Vagina (tissue), 2 donors: ENCODE measurements at places on chromosomes 5 and 9.

GRCh38 chr9:15352306-15352705 is 45.3 kb upstream of the TTC39B start:
- H3K27ac ChIP-seq = no peak overlapping the region
- no peak overlapping the region for H3K4me3 ChIP-seq
- H3K27me3 ChIP-seq = no peaks in the 10 kb centered on the region
- no peaks in the 10 kb centered on the region for H3K36me3 ChIP-seq
- DNase-seq = no peak

DNA sequence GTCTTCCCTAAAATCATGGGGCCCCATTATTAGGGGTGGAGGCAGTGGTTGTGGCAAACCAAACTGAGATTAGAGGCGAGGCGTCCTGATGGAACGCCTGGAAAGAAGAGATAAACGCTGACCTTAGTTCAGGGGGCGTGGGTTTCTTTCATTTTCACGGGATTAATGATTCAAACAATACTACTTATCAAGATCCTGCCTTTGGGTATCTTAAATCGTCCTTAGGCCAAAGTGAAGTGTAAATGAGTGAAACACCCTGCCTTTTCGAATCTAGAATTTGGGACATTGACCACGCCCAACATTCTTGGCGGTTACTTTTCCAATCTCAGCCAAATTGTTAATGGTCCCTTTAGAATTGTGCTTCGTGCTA is 1.0 kb upstream of the UBTD2 start:
- peak overlapping the region; percentile 96 for H3K4me3 ChIP-seq
- peak overlapping the region; percentile 95 for H3K27ac ChIP-seq
- no peak for DNase-seq
- H3K36me3 ChIP-seq = no peaks in the 10 kb centered on the region

GRCh38 chr5:65034813-65035209 is 266.1 kb downstream of the CWC27 start:
- peak overlapping the region; percentile 92 for H3K27ac ChIP-seq
- H3K27me3 ChIP-seq = no peaks in the 10 kb centered on the region
- no peak for DNase-seq

DNA sequence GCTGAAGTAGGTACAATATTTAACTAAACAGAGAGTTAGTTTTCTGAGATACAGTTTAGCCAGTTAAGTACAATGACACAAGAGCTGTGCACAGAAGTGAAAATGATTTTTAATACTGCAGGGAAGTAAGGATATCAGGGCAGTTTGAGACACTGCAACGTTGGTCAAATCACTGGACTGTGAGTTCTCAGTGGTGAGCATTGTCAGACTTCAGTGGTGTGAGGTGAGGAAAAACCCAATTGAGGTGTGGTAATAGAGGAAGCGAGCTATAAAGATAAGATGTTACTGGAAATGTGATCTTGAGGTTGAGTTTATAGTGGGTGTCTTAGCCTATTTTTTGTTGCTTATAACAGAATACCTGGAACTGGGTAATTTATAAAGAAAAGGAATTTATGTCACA is 12.8 kb upstream of the FBXL7 start:
- H3K27ac ChIP-seq = no peak overlapping the region
- H3K27me3 ChIP-seq = no peaks in the 10 kb centered on the region
- no peak for DNase-seq
- no peaks in the 10 kb centered on the region for H3K36me3 ChIP-seq
- peaks cover 6% of the 10 kb centered on the region for H3K4me1 ChIP-seq

DNA sequence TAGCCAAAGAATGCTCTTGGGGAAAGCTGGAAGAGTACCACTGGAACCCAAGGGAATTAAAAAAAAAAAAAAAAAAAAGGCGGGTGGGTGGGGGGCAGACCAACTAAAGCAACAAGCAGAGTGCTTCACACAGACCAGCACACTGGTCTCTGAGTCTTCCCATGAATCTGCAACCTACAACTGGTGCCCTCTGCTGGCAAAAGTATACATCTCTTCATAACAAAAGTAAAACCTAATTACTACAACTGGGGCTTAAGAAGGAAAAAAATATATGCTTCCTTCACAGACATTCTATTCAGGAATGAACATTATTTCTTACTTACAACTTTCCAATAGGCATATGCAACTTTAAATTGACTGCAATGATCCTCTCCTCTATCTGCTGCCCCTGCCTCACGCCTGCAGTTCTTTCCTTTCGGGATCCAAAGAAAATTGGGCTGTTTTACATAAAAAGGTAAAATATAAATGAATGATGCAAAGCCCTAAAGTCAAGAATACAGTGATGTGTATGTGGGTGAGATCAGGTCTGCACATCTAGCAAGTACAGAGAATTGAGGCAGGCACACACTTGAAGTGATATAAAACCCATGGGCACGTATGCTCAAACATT is 7.2 kb upstream of the KLHL3 start:
- no peaks in the 10 kb centered on the region for H3K36me3 ChIP-seq
- H3K27ac ChIP-seq = no peak overlapping the region
- no peaks in the 10 kb centered on the region for H3K4me1 ChIP-seq
- H3K27me3 ChIP-seq = no peaks in the 10 kb centered on the region
- no peak for DNase-seq

DNA sequence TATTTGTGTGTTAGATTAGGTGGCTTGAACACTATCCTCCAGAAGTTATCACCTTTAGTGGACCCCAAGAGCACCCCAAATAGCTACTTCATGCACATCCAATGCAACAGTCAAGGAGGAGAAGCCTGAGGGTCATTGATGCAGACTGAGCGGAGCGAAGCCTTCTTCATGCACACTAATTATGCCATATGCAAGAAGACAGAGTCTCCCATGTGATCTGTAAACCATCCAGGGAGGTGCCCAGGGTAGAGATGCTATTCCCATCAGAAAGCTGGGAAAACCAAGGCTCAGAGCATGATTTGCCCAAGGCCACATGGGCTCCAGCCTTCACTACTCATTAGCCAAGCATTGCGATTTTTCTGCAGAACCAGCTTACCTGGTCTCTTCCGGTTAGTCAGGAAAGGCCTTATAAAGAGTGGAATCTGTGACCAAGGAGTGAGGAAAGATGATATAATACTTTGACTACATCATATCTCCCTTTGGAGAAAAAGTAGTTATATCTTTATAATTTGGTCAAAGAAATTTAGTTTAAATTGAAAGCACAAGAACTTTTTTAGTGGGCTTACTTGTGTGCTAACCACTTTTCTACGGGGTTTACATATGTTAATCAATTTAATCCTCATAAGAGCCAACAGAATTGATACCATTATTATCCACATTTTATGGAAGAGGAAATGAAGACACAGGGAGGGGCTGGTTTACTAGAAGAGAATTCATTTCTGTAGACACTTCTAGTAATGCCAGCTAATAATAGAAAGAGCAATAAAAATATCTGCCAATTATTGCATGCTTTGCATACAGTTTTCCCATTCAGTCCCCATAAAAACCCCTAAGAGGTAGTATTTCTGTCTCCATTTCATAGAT is 220.0 kb downstream of the ESM1 start:
- no peak overlapping the region for H3K27ac ChIP-seq
- H3K4me3 ChIP-seq = no peak overlapping the region
- H3K4me1 ChIP-seq = peaks cover 4% of the 10 kb centered on the region
- DNase-seq = no peak

DNA sequence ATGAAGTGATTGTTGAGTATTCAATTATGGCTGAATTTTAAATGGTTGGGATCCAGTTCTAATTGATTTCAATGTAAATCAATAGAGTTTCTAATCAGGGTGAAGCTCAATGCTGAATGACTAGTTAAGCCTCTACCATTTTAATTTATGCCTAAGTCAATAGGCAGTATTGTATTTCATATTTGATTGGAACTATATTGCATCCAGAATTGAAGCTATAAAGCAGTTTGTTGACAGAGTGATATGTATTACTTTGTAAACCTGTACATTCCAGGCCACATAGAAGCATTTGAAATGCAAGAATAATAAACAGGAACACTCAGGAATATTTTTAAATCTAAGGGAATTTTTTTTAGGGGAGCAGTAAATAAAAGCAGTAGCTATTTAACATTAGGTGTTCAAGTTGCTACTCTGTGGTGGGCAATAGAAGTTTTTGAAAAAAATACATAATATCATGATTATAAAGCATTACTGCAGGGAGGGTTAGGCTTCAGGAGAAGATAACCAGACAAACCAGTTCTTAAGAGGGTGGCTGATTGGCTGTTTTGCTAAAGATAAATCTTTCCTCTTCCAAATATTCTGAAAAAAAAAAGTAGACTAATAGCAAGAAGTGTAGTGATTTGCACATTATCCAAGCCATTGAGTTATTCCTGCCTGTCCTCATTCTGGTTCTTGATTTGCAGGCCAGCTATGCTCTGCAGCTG is 492.0 kb upstream of the MEF2C start:
- H3K4me3 ChIP-seq = no peak overlapping the region
- no peaks in the 10 kb centered on the region for H3K4me1 ChIP-seq
- no peak overlapping the region for H3K27ac ChIP-seq
- H3K27me3 ChIP-seq = no peaks in the 10 kb centered on the region

DNA sequence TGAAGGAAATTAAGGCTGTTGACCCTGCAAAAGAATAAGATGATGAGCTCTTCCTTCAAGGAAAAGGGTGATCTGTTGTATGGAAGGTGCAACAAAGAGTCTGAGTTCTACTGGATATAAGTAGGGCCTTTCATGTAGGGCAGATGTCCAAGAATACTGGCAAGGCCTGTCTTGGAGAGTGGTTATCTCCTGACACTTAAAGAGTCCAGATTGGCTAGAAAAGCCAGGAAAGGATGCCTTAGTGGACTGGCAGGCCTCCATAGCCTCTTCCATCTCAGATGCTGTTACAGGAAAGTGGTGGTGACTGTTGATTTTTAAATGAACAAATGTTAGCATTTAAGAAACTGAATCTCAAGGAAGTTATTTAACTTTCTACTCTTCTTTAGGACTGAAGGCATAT is 396.2 kb downstream of the RAB3C start:
- no peaks in the 10 kb centered on the region for H3K4me1 ChIP-seq
- H3K36me3 ChIP-seq = peaks cover 11% of the 10 kb centered on the region
- H3K4me3 ChIP-seq = no peak overlapping the region
- no peaks in the 10 kb centered on the region for H3K27me3 ChIP-seq
- no peak for DNase-seq

DNA sequence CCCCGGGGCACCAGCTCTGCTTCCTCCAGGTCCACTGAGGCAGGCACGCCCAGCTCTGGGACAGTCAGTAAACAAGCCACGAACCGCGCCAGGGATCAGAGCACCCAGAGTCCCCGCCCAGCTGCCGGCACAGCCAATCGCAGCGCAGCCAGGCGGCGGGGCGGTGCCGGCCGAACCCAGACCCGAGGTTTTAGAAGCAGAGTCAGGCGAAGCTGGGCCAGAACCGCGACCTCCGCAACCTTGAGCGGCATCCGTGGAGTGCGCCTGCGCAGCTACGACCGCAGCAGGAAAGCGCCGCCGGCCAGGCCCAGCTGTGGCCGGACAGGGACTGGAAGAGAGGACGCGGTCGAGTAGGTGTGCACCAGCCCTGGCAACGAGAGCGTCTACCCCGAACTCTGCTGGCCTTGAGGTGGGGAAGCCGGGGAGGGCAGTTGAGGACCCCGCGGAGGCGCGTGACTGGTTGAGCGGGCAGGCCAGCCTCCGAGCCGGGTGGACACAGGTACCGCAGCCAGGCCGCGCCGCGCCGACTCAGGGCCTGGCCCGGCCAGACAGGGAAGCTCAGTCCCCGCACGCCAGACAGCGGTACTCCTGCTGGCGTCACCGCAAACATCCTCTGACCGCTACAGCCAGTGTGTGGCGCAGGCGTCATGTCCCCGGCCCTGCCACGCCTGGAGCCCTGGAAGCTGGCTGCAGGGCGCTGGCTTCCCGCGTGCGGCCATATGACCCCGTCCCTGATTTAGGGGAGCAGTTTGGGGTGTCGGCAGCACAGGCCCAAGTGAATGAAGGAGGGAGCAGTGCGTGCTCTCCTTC is at the start of gene CTSL:
CTSL (plus strand) TSS at position 220 of the 810 bp plus-strand sequence. CDS start 1,485 bp downstream, outside the sequence.
- peaks cover 18% of the 10 kb centered on the region for H3K36me3 ChIP-seq
- peak within 1 kb of the TSS; percentile 87 for H3K27ac ChIP-seq
- H3K4me1 ChIP-seq = peaks cover 39% of the 10 kb centered on the region
- H3K27me3 ChIP-seq = no peaks in the 10 kb centered on the region
- no peak for DNase-seq

- no peaks in the 10 kb centered on the region for H3K36me3 ChIP-seq
- H3K4me3 ChIP-seq = no peak overlapping the region
- no peaks in the 10 kb centered on the region for H3K4me1 ChIP-seq
- DNase-seq = no peak
- H3K27ac ChIP-seq = no peak overlapping the region
- H3K27me3 ChIP-seq = no peaks in the 10 kb centered on the region
These were observed 148.0 kb downstream of the TARS1 start for GRCh38 chr5:33588654-33589372.

DNA sequence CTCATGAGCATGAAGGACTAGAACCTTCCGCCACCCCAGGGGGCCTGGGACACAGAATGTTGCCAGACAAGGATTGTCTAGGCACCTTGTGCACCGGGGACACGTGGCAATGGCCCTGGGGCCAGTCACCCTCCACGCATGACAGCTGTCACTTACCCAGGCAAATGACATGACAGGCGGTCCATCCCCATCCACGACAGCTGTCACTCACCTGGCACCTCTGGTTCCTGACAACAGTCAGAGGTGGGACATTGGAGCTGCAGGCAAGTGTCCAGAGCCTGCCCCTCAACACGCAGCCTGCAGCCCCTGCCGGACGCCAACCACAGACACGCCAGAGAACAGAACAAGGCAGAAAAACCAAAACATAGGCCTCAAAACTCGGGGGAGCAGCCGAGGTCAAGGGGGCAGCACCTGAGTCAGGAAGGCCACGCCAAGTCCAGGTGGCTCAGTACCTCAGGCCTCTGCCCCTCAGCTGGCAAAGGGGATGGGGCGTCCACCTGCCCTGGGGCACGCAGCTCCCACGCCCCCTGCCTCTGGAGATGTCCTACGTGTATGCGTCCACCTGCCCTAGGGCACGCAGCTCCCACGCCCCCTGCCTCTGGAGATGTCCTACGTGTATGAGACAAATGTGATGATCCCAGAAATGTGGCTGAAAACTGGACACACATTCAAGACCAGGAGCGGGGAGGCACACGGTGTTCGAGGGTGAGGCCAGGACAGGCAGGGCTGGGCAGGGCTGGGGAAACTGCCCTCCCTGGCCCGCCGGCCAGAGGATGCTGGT is 14.5 kb downstream of the VAV2 start:
- no peak overlapping the region for H3K27ac ChIP-seq
- H3K27me3 ChIP-seq = no peaks in the 10 kb centered on the region
- H3K4me1 ChIP-seq = peaks cover 26% of the 10 kb centered on the region
- no peak overlapping the region for H3K4me3 ChIP-seq
- no peak for DNase-seq

- peak overlapping the region; percentile 97 for H3K27ac ChIP-seq
- H3K4me1 ChIP-seq = peaks cover 100% of the 10 kb centered on the region
- no peaks in the 10 kb centered on the region for H3K36me3 ChIP-seq
- peak overlapping the region; percentile 18 for H3K4me3 ChIP-seq
- DNase-seq = no peak
These were observed 49.7 kb upstream of the STXBP1 start for GRCh38 chr9:127562279-127562796.

DNA sequence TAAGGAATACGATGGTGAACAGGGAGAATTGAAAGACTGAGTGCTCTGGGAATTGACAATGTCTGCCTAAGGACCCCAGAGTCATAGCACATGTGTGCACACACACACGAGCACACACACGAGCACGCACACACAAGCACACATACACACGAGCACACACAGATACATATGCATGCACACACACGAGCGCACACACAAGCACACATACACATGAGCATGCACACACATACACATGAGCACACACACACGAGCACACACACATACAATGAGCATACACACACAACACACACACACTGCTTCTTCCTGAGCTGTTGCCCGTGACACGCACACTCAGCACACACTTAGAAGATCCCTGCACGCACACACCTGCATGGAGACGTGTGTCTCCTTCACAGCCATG is 10.9 kb upstream of the UNC5A start:
- no peak overlapping the region for H3K27ac ChIP-seq
- no peaks in the 10 kb centered on the region for H3K27me3 ChIP-seq
- no peaks in the 10 kb centered on the region for H3K4me1 ChIP-seq
- DNase-seq = no peak
- no peaks in the 10 kb centered on the region for H3K36me3 ChIP-seq
